ENCODE measurements at places on chromosomes 6 and 20.

- no peak for DNase-seq
These were observed 112.5 kb upstream of the QKI start for GRCh38 chr6:163301726-163302635.

DNA sequence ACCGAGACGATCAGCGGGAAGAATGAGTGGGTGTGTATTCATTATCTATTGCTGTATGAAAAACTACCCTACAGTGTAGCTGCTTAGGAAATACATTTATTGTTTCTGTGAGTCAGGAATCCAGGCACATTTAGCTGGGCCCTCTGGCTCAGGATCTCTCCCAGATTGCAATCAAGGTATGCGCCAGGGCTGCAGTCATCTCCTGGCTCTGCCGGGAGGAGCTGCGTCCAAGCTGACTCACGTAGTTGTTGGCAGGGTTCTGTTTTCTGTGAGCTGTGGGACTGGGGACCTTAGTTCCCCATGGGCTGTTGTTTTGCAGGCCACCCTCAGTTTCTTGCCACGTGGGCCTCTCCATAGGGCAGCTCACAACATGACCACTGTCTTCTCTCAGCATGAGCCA lies 68.2 kb upstream of the FUCA2 start:
- DNase-seq: no peak

DNA sequence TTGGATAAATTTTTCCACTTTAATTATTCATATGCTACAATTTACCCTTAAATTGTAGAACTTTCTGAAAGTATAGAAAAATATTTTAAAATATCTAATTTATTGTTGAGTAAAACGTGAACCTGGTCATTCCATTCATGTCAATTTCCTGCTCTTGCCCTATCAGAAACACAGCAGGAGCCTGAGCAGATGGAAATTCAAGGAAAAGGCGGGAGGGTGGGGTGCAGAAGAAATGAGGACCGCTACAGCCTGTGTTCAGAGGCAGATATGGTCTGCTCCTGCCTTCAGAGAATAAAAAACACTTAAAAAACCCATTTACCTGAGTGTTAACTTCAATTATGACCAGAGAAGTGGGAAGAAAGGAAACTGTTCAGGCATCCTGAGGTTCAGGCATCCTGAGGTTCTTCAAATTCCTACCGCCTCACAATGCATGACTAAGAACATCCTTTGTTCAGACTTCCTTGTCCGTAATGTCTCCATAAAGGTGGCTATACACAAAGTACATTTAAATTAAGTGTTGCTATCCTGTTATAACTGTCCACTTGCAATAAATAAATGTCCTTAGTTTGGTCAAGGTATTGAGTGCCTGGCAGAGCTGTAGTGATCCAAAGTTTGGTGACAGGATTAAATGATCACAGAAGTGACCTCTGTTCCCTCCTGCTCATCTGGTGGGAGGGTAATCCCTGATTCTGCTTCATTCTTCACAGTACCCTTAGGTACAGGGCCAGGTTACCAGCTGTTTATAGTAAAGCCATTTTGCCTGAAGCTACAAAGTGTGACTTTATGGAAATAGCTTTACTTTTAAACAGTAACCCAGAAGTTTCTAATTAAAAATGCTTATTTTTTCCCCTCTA lies 109.1 kb downstream of the MAN1A1 start:
- no peak for DNase-seq

DNA sequence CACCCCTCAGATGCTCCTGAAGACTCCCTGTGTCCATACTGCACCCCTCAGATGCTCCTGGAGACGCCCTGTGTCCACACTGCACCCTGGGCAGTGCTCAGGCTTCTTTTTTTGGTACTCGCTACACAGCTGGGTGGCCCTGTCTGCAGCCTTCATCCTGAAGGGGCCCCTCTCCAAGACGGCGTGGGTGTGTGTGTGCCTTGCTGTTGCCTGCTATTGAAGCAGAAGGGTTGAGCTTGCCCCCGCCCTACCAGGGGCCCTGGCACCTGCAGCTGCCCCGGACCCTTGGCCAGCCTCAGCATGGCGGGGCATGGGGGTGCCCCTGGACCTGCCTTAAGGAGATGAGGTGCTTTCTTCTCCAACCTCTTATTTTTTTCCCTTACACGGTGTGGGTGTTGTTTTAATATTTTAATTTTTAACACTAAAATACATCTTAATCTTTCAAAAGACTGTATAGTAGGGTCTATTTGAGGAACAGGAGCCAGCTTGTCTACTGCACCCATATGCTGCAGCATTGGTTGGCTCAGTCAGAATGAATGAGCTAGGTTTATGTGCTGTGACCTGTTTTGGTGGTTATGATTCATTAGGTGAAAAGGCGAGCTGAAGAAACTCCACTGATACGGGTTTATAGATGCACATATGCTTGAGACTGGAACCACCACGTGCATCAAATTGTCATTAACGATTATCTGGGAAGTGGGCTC lies 135.9 kb downstream of the AGPAT4 start:
- DNase-seq: no peak

DNA sequence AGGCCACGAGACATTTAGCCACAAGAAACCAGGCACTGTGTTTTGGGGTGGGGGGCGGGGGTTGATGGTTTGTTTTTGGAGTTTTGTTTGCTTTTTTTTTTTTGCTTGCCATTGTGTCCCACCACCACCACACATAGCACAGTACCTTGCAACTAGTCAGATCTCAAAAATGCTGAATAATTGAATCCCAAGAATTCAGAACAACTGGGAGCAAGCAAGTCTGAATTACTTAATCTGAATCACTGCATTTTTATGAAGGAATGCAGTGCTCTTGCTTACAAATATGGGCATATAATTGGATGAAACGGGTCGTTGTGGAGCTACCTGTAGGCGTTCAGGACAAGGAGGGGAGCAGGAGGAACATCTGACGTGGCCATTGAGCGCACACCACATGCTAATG lies 151.5 kb upstream of the CDYL start:
- no peak for DNase-seq

GRCh38 chr6:42963855-42964605 lies 3.5 kb downstream of the GNMT start:
- peak; percentile 76 for DNase-seq

GRCh38 chr20:60579941-60580515 lies 621.8 kb downstream of the CDH26 start:
- no peak for DNase-seq

DNA sequence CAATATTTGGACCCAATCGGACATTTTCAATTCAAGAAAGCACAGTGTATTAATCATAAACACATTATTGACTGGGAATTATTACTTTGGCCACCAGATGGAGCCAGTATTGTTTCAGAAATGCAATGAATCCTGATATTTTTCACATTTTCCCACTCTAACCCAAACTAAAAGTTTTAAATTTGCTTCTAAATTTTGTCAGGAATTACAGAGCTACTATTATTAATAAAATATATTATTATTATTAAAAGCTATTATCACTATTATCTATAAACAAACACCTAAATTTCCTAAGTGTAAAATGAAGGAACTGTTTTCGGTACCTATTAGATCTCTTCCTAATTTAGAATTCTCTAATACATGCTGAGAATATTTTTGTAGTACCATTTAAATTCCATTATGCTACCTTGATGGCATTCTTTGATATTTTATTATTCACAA lies 245.3 kb downstream of the OGFRL1 start:
- DNase-seq: peak; percentile 16

DNA sequence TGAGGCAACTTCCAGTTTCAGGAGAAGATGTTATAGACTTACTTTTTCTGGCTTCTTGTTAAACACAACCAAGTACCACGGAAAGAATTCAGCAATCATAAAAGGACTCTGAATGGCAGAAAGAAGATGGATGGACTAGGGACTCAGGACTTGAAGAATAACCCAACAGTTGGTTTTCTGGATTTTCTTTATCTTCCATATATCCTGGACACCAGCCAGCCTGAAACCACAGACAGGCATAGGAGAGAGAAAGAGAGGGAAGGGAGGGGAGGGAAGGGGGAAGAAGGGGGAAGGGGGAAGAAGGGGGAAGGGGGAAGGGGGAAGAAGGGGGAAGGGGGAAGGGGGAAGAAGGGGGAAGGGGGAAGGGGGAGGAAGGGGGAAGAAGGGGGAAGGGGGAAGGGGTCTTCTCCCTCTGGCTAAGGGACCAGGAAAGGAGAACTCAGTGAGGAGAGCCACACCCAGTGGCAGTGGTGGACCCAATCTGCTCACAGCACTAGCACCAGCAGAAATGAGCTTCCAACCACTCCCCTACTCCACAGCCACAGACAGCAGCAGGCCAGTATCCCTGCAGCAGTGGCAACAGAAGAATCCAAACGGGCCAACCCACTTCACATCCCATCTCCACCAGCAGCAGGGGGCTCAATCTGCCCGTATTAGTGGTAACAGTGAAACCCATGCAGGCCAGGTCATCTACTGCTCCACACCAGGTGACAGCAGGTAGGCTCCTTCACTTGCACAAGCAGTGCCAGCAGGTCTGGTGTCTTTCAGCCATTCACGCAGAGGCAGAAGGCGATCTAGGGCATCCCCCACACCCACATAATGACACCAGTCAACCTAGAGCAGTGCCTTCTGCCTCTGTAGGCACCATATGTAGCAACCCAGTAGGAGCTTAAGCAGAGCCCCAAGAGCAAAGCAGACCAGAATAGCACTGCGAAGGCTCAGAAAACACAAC lies 78.6 kb downstream of the TRMT6 start:
- no peak for DNase-seq

DNA sequence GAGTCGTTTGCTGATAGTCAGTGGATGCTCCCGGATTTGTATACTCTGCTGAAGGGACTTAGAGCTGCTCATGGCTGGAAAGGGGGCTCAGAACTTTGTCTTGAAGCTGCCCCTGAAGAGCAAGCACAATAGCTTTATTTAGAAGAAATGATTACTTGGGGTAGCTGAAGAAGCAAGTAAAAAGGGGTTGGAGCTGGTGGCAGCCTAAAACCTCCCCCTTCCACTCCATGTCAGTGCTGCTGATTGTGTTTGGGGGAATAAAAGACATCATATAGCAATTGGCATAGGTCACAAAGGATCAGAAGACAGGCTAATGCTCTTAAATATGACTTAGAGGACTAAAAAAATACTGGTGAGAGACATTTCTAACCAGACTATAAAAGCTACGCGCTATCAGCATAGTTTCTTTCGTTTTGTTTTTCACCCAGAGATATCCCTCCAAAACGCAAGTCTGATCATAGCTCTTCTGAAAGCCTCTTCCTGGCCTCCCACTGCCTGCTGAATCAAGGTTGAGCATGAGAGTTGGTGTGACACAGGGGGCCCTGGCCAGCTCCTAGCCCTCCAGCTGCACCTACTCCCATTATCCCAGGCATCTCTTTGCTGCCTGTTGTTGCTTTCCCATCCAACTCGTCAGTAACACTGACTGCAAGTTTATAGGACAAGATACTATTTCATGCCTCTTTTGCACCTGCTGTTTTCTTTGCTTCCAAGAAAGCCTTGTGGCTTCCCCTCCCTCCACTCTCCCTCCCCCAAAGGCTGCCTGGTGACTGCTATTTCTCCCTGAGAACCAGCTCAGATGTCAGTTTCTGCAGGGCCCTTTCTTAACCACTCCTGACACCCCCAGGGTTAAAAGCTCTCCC lies 33.9 kb upstream of the SGK1 start:
- no peak for DNase-seq

- DNase-seq: no peak
These were observed 1.2 kb downstream of the FOXO3 start for GRCh38 chr6:108561742-108562502.

DNA sequence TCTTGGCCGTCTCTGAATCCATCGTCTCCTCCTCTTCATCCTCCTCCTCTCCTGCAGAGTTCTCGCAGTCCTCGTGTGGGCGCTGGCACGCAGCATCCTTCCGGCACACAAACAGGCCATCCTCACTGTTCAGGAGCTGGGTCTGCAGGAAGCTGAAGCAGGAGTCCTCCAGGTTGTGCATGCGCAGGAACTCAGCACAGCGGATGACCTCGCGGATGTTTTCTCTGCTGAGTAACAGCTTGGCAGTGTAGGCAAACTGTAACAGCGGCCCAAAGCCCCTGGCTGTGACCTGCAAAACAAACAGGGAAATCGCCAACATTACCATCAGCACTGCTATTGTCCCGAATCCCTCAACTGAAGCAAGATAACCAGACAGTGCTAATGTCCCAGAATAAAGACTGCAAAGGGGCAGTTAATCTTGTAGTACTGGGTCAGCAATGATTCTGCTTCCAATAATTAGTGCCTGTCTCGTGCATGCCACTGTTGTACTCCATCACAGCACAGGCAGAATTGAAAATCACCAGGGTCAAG lies 57.4 kb downstream of the GJA10 start:
- peak; percentile 31 for DNase-seq

DNA sequence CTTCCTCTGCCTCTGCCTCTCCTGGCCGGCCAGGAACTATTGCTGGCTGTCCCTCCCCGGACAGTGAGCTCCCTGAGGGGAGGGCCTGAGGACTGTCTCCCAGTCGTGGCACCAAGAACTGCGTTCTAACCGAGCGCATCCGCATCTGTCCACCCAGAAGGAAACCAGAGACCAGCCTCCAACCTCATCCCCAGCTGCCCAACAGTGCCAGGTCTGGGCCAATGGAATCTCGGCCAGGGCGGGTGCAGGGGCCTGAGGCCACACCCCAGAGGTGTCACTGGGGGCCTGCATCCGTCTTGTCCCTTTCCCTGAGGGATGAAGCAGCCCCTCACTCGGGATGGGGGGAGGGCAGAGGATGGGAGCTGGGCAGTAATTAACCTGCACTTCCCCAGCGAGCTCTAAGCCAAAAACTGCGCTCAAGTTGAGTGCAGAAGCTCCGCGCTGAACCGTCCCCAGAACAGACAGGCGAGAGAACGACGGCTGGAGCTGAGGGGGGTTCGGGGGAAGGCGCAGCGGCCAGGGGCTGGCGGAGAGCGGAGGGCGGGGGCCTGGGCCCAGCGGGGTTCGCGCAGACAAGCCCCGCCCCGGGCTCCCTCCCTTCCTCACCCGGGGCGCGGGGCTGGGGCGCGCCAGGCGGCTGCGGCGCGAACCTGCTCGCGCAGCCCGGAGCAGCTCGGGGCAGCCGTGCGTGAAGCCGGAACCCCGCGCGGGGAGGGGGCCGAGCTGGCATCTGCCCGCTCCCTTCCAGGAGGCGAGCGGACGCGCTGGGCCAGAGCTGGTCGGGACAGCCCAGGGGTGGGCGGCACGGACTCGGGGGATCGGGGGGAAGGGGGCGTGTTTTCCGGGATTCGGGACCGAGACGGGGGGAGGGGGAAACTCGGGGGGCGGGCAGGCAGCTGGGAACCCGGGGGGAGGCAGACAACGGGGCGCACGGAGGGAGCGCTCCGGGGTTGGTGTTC lies 1.4 kb downstream of the TFEB start:
- peak; percentile 56 for DNase-seq

Data from Kasumi-1 (cell line).